ENCODE measurements at places on chromosomes 3 and 15. TPM values are rescaled to one million over a fixed set of nuclear protein-coding genes. Genes with fewer than 3 reads are reported as not detected.

LRRC34 gene
- 0.98 TPM for total RNA-seq

PLAAT1 gene
- 0.96 TPM for total RNA-seq

GRCh38 chr15:58459560-58459959 is 27.8 kb downstream of the LIPC start:
- DNase-seq = no peak

DNA sequence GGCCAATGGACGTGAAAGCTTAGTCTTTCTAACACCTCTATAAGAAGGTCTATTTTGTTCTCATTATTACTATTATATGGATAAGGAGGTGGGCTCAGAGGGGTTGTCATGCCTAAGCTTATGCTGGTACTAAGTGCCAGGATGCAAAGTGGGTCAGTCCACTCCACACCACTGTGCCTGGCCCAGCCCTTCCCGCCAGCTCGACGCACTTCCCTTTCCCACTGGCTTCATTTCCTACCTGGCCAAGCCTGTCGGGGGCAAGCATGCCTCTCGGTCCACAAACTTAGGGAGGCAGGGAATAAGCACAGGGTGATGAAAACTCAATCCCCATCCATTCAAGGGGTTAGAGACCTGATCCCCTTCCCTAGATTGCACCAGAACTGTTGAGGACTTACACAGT is 5.9 kb upstream of the SYNM start:
- no peak for DNase-seq

DNA sequence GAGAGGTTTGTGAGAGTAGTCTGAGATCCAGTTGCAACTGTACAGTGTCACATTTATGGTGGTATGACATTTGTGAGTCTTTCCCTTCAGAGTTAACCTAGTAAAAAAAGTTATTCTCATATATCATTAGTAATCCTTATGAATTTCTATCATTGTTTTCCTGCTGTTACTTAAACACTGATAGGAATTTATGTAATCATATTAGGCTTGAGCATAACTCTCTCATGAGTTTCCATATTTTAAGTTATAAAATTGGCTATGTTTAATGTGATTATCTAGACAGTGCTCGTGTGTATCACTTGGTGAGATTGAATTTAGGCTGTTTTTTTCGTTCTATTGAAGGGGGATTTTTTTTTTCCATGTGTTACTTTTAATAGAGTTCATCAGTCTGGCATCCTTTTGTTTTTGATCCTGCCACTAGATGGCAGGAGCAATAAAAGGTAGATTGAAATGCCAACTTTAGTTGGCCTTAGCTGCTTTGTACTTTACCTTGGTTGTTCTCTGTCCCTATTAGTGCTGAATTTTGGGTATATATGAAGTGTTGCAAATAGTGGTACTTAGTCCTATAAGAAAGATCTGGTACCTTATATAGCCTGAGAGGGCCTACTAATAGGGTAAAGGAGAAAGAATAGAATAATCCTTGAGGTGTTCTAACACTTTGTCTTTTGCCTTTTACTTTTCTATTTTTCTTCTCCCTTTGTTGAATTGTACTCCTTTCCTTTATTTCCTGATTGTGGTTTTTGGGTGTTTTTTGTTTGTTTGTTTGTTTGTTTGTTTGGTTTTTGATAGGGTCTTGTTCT is 17.9 kb downstream of the STT3B start:
- no peak for DNase-seq

DNA sequence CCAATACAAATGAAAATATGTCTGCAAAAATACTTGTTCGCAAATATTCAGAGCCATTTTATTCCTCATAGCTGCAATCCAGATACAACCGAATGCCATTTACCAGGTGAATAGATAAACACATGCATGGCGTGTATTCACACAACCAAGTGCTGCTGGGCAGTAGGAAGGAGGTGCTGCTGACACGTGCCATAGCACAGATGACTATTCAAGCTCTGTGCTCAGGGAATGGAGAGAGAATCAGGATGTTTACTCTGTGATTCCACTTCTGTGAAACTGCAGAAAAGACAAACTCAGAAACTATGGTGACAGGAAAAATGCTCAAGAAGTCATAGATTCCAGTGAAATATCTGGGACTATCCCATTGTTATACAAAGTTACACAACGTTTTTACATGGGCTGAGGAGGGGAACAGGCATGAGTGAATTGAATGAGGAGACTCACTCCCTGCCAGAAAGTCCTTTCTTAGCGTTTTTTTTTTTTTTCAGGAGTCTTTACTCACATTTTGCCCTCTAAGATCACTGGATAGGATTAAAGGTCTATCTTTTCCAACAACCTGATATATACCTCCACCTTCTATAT is 152.9 kb upstream of the NDN start:
- no peak for DNase-seq

Data from upper lobe of right lung (tissue), 1 donor.